ENCODE measurements at places on chromosomes 7 and 10. TPM values are rescaled to one million over a fixed set of nuclear protein-coding genes. Genes with fewer than 3 reads are reported as not detected.

GRCh38 chr10:73163096-73163495, 4.7 kb downstream of the ECD start:
- H3K4me1 ChIP-seq: peaks cover 57% of the 10 kb centered on the region
- H3K27ac ChIP-seq: no peak overlapping the region
- peaks cover 40% of the 10 kb centered on the region for H3K36me3 ChIP-seq
- no peak overlapping the region for H3K4me3 ChIP-seq

The SKAP2 gene
- total RNA-seq: 4.6 TPM

DNA sequence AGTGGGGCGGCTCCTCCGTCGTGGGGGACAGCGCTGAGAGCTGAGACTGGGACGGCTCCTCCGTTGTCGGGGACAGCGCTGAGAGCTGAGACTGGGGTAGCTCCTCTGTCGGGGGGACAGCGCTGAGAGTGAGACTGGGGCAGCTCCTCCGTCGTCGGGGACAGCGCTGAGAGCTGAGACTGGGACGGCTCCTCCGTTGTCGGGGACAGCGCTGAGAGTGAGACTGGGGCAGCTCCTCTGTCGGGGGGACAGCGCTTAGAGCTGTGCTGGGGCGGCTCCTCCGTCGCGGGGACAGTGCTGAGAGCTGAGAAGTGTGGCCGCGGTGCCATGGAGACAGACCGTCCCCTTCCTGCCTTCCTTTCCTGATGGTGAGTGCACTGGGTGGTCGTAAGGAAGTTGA, 136.4 kb downstream of the DYNC2I1 start:
- no peak overlapping the region for H3K27ac ChIP-seq
- H3K4me3 ChIP-seq: no peak overlapping the region
- DNase-seq: no peak
- H3K36me3 ChIP-seq: no peaks in the 10 kb centered on the region
- peaks cover 29% of the 10 kb centered on the region for H3K27me3 ChIP-seq

DNA sequence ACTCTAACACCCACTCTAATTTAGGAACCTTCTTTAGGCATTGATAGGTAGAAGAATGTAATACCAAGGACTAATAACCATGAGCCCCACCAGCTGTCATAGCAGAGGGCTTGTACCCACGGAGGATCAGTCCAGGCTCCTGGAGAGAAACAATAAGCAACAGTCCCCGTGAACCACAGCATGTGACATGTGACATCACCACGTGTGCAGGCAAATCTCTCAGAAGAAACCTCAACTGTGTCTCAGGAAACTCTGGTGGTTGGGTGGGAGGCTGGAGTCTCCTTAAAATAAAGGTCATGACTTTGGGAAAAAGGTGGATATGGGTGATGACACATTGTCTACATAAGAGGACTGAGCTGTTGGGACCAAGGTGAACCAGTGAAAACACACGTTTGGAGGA, 653.9 kb upstream of the FOXK1 start:
- no peaks in the 10 kb centered on the region for H3K36me3 ChIP-seq
- no peak for DNase-seq
- no peak overlapping the region for H3K27ac ChIP-seq
- H3K4me3 ChIP-seq: no peak overlapping the region

GRCh38 chr10:125002047-125002422, 60.1 kb downstream of the ZRANB1 start:
- H3K4me3 ChIP-seq: no peak overlapping the region
- H3K36me3 ChIP-seq: no peaks in the 10 kb centered on the region
- H3K4me1 ChIP-seq: no peaks in the 10 kb centered on the region
- no peak for DNase-seq
- no peaks in the 10 kb centered on the region for H3K27me3 ChIP-seq
- no peak overlapping the region for H3K27ac ChIP-seq

DNA sequence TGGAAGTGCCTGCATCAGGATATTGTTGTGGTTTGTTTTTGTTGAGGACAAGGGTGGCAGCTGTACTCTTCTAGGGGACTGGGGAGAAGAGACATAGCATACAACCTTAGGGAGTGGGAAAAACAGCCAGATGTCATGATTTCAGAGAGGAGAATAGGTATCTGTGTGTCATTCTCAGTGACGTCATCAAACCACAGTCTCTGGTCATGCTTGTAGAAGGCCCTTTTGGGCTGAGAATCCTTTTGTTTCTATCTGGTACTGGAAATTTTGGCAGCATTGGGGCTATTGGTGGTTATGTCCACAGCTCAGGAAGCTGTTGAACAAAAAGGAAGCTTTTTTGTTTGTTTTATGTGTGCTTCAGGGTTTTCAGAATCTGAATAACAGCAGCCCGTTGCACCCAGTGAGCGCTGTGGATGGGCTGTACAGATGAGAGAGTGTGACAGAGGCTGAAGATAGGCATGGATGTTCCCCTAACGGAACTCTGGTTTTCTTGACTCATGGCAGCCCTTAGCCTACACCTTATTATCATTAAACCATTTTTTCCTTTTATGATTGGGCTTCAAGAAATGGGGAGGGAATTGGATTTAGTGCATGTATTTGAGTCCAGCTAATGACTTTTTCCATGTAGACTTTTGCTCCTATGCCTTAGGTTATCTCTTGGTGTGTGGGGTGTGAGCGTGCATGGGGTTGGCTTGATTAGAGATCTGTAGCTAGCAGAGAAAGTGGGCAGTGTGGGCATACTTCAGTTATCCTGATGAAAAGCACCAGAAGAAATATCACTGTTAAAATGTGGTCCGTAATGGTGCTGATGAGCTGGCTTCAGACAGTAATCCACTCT, 65.7 kb downstream of the SND1 start:
- peaks cover 28% of the 10 kb centered on the region for H3K4me1 ChIP-seq
- no peaks in the 10 kb centered on the region for H3K27me3 ChIP-seq
- H3K27ac ChIP-seq: peak overlapping the region; percentile 55
- DNase-seq: no peak
- no peak overlapping the region for H3K4me3 ChIP-seq

The TWIST1 gene
- total RNA-seq: 7.5 TPM

The RBM33 gene
- 79.5 TPM for total RNA-seq

The SOSTDC1 gene
- not detected for total RNA-seq

- H3K36me3 ChIP-seq: no peaks in the 10 kb centered on the region
- H3K27ac ChIP-seq: no peak overlapping the region
- peaks cover 5% of the 10 kb centered on the region for H3K4me1 ChIP-seq
- no peak for DNase-seq
- peaks cover 27% of the 10 kb centered on the region for H3K27me3 ChIP-seq
Observed at GRCh38 chr7:44307301-44307900, 18.0 kb downstream of the CAMK2B start.

DNA sequence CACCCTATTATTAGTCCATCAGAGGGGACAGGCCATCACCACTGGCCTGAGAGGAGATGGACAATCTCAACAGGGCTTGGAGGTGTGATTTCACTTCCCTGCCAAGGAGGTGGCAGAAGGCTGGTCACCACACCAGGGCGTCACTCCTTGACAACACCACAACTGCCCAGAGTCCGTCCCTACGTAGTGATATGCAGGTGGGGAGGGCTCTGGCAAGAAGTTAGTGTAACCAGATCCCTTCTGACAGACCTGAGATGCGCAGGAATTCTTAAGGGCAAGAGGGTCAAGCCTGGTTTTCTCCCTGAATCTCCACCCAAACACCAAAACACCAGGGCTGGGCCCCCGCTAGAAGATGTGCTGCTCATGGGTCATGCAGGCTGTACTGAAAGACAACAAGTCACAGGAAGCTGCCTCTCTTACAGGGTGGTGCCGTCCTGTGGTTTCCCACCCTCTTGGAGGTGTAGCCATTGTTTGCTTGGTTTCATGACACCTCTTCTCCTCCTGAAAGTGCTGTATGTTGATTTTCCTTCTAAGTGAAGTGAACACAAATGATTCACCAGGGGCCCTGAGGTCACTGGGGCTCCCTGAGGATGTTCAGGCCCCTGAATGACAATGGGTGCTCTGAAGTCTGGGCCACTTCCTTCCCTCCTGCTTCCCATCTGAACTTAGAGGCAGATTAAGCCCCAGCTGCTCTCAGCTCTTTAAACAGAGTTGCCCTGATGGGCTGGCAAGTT, 27.1 kb downstream of the ATXN7L1 start:
- H3K4me1 ChIP-seq: peaks cover 44% of the 10 kb centered on the region
- H3K4me3 ChIP-seq: peak overlapping the region; percentile 23
- DNase-seq: peak; percentile 90

DNA sequence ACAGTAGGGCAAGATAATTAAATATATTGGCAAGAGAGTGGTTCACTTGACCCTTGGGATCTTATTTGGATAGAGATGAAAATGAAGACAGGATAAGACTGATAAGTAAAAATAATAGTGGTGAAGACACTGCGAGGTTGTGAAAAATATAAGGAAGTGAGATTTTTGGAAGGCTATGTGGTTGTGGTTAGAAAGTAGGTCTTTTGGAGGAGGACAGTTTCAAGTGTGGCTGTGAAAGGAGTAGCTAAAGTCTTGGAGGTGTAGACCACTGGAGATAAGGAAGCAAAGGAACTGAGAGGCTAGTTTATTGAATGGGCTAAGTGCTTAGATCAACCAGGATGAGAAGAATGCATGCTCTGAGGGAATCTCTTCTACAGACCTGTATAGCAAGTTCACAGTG, 11.2 kb downstream of the MIOS start:
- no peak overlapping the region for H3K4me3 ChIP-seq
- no peak for DNase-seq
- H3K4me1 ChIP-seq: peaks cover 4% of the 10 kb centered on the region
- no peaks in the 10 kb centered on the region for H3K27me3 ChIP-seq
- H3K27ac ChIP-seq: no peak overlapping the region
- peaks cover 25% of the 10 kb centered on the region for H3K36me3 ChIP-seq

- H3K4me1 ChIP-seq: no peaks in the 10 kb centered on the region
- no peak overlapping the region for H3K4me3 ChIP-seq
- peaks cover 23% of the 10 kb centered on the region for H3K27me3 ChIP-seq
- no peak overlapping the region for H3K27ac ChIP-seq
- no peak for DNase-seq
Observed at GRCh38 chr10:43965918-43966570, 317.4 kb upstream of the ZNF32 start.

The KIAA1549 gene
- total RNA-seq: 0.77 TPM

- H3K27me3 ChIP-seq: peaks cover 11% of the 10 kb centered on the region
- no peak overlapping the region for H3K27ac ChIP-seq
- no peak for DNase-seq
- H3K4me3 ChIP-seq: no peak overlapping the region
Observed at GRCh38 chr7:135291809-135292253, 58.2 kb downstream of the STRA8 start.

The AKR1E2 gene
- 7.9 TPM for total RNA-seq

- peaks cover 17% of the 10 kb centered on the region for H3K4me1 ChIP-seq
- peak; percentile 45 for DNase-seq
- no peak overlapping the region for H3K27ac ChIP-seq
- H3K27me3 ChIP-seq: no peaks in the 10 kb centered on the region
Observed at GRCh38 chr7:35647171-35647574, 47.8 kb downstream of the HERPUD2 start.

DNA sequence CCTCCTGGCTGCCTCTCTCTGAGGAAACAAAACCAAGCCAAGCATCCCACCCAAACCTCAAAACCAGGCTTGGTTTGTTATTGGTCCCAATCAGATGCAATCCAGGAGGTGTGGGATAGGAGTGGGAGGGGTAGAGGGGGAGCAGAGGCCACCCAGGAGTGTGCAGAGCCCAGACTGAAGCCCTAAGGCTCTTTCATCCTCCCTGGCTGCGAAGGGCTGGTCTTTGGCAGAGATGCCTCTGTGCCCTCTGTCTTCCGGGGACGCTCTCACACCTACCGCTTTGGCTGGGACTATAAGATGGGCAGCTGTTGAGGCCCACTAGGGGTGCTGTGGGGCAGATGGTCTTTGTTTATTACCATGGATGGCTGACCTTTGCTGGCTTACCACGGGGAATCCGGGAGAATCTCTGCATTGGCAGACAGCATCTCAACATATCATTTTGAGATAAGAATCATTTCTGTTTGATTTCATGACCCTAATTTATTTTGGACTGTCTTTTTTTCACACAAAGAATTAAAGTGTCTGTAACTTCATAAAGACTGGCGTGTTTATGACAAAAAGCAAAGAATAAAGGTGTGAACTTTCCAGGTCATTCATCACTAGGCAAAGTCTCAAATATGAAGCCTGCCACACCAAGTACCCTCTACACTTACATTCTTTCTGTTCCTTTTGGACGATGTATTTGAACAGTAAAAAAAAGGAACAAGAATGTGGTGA, 6.5 kb upstream of the DENND2A start:
- H3K36me3 ChIP-seq: no peaks in the 10 kb centered on the region
- no peak overlapping the region for H3K27ac ChIP-seq
- peaks cover 40% of the 10 kb centered on the region for H3K27me3 ChIP-seq
- H3K4me1 ChIP-seq: peaks cover 5% of the 10 kb centered on the region
- H3K4me3 ChIP-seq: no peak overlapping the region

GRCh38 chr10:27884185-27884641, 114.7 kb downstream of the ODAD2 start:
- DNase-seq: no peak
- no peak overlapping the region for H3K4me3 ChIP-seq

DNA sequence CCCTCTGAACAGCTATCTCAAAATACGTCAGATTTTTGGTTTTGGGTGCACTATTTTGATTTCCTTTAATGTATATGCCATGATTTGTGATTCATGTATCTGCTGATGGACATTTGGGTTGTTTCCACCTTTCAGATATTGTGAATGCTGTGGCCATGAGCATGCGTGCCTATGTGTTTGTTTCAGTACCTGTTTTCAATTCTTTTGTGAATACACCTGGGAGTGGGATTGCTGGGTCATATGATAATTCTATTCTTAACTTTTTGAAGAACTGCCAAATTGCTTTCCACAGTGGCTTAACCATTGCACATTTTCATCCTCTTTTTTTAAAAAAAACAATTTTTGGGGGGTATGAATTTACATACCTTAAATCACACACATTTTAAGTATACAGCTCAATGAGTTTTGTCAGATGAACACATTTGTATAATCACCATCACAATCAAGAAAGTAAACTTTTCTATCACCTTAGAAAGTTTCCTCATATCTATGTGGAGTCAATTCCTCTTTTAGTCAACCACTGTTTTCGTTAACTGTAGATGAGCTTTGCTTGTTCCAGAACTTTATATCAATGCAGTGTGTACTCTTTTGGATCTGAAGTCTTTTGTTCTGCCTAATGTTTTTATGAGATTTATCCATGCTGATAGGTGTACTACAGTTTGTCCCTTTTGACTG, 36.9 kb downstream of the CYP26A1 start:
- no peaks in the 10 kb centered on the region for H3K36me3 ChIP-seq
- DNase-seq: no peak
- H3K4me1 ChIP-seq: no peaks in the 10 kb centered on the region
- no peak overlapping the region for H3K4me3 ChIP-seq

All from activated CD4-positive, alpha-beta T cell treated with anti-CD3 and anti-CD28 coated beads, Interleukin-2, amount 10 ng/mL, durations not matched to agents 24 days and 14 days (primary cell).